ENCODE measurements at places on chromosomes 7 and 10. TPM values are rescaled to one million over a fixed set of nuclear protein-coding genes. Genes with fewer than 3 reads are reported as not detected.

The CYP2E1 gene
- total RNA-seq, result 1.6 TPM

The C10orf53 gene
- not detected for total RNA-seq

The IDI2 gene
- total RNA-seq, result not detected

The TAS2R4 gene
- total RNA-seq, result 0.17 TPM

The ZNF789 gene
- total RNA-seq, result 11.5 TPM

The WEE2 gene
- 0.08 TPM for total RNA-seq

The AS3MT gene
- total RNA-seq, result 0.77 TPM

The HTR7 gene
- total RNA-seq, result 0.08 TPM

The NKX2-3 gene
- not detected for total RNA-seq

The WNT8B gene
- total RNA-seq, result not detected

The CDC14C gene
- not detected for total RNA-seq

The IL6 gene
- not detected for total RNA-seq

DNA sequence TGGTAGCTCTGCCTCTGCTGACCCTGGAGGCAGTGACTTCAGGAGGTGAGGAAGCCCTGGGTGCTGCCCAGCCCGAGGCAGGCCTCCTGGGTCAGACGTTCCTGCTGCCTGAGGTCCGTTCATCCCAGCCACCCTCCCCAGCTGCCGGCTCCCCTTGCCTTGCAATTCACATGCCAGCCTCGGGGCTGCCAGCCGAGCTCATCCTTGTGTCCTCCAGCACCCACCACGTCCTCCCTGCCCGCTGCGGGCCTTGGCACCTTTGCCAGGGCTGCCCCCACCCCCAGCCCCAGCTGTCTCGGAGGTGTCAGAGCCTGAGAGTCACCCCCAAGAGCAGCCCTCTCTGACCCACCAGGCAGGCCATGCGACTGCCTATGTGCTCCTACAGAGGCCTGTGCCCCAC is 162.1 kb upstream of the RNF32 start:
- no peak for DNase-seq

DNA sequence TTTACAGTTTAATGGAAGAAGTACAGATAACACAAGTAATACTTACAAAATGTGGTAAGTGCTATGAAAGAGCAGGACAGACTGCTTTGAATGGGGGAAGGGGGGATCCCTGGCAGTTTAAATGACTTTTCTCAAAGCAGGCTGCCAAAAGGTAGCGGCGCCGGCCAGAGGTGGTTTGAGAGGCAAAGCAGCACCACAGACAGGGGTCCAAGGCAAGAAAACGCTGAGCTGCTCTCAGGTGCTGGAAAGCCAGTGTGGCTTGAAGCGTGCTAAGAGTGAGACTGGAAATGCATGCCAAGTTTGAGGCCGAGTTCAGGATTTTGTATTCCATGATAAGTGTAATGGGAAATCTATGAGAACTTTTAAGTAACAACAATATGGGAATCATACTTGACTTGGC is 437.7 kb downstream of the AUTS2 start:
- no peak for DNase-seq

GRCh38 chr7:109003742-109004141 is 434.1 kb downstream of the DNAJB9 start:
- DNase-seq, result no peak

DNA sequence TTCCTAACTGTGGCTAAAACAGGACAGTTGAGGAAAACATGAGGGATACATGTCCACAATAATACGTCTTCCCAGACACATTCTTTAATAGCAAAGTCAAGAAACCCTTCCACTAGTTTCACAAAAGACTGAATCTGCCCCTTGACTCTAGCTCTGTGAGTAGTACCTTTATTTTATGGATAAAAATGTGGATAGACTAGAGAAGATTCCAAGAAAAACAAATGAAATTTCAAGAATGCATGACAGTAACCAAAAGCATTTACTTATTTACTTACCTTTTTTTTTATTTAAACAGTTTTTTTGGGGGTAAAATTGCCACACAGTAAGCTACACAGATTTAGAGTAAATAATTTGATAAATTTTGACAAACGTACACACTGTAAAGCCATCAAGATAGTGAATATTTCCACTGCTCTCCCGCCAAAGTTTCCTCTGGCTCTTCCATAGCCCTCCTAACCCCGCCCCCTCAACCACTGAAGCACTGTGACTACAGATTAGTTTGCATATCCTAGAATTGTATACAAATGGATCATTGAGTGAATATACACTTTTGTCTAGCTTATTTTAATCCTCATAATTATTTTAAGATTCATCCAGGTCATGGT is 420.4 kb upstream of the ZMIZ1 start:
- no peak for DNase-seq

DNA sequence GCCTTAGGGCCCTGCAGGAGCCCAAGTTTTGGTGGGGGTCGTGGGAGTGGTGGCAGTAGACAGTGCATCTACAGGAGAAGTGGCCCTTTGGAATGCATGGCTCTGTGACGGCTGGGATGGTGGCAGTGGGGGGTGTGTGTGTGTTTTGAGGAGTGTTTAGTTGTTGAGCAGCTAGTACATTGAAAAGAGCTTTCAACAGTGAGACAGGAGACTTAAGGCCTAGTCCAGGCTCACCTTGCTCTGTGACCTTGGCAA is 27.1 kb downstream of the ZNF775 start:
- DNase-seq, result no peak

DNA sequence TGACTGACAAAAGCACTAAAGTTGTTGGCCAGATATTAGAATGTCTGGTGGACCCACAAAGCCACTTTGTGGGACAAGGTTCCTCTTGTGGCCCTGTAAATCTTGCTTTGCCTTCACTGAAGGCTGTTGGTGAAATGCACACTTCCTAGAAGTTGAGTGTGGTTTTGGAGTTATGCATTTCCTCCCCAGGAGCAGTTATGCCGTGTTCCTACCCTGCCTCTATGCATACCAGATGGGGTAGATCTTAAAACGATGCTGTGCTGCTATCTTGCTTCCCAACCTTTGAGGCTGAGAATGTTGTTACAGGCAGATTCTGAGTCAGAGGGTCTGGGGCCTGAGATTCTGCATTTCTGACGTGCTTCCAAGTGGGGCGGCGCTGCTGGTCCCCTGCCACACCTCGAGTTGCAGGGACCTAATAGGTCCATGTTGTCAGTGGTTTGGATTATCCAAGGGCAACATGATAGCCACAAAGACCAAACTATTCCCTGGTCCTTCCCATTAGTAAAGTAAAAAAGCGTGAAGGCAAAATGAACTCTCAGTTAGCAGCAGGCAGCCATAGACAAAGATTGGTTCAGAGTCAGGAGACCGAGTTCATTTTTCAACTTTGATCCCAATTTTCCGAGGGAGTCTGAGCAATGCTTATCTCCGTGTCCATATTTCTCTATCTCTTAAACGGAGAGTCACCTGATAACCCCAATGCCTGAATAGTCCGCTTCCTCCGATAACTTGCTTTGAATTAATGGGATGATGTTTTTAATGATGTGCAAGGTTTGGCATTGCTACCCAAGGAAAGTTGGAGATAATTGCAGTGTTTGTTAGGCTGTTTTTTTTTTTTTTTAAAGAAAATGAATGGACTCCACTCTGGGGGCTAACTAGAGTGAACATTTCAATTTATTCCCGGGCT is 55.8 kb downstream of the CDHR3 start:
- DNase-seq, result no peak

- DNase-seq, result peak; percentile 52
Observed at GRCh38 chr10:17026686-17027485, 102.7 kb downstream of the CUBN start.

DNA sequence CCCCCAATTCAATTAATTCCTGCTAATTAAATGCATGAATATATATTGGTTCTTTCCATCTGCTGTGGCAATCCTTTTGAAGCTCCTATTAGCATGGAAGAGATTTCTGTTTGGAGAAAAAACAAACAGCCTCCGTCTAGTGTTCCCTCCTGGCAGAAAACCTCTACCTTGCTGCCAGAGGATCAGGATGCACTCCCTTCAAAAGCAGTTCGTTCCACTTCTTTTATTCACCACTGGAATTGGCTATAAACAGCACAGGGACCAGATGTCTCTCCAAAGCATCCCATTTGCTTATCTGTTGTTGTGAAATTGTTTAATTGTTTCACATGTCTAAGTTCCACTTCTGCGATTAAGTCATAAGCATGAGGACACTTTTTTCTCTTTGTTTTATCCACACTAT is 77.8 kb upstream of the PTN start:
- DNase-seq, result no peak

DNA sequence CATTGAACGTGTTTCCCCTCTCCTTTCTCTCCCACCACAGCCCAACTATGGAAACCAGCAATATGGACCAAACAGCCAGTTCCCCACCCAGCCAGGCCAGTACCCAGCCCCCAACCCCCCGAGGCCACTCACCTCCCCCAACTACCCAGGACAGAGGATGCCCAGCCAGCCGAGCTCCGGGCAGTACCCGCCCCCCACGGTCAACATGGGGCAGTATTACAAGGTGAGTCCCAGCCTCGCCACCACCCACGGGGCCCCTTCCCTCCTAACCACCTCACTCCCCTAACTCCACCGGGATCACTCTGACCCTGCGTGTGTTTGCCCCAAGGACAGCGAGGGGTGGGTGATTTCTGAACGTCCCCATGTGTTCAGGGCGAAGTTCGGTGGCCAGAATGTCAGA is 50.8 kb upstream of the PPIF start:
- no peak for DNase-seq

DNA sequence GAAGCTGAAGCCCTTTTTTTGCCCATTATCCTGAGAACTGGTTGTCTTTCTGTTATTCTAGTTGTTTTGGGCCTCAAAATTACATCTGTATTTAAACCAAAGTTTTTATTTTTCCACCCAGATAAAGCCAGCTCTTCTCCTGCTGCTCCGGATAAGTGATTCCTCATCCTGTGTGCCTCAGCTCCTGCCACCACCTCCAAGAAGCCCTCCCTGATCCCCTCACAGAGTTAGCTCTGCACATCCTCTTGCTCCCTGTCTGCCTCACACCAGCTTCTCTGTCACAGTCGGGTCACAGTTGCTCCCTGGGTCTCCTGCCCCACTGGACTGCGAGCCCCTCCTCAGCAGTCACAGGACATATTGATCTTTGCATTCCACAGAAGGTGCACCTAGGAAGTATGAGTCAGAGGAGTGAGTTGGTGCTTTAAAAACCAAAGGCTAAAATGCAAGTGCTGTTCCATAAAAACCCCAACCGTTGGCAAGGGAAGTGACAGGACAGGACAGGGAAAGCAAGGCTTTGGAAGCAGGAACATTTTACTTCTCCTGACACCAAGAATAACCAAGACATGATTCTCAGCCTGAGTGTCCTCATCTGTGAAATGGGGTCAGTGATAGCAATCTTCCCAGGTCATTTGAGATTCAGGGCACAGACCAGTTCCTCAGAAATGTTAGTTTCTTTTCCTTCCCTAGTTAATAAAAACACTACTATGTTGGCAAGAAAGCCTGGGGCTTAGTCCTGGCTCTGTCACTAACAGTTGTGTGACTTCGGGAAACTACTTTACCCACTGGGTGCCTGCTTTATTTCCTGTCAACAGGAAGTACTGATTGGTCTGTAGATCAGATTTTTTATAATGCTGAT is 36.5 kb upstream of the EEPD1 start:
- DNase-seq, result peak; percentile 26

DNA sequence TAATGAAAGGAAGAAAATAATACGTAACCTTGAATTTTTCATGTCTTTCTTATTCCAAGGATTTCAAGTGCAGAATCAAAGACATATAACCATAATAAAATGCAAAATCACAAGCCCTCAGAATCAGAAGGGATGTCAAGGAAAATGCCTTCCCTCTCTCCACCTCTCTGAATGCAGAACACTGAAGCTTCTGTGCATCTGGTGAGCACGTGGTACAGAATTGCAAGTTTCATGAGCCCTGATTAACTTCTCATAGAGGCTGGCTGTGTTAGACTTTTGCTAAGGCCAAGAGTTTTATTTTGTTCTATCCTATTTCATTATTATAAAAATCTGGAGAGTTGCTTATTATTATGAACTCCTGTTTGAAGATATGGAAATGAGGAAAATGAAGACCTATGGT is 533.7 kb upstream of the POM121L12 start:
- DNase-seq, result no peak

- DNase-seq, result no peak
Observed at GRCh38 chr7:56092789-56093531, at the start of gene PHKG1. PHKG1 (minus strand) TSS chr7:56092952; CDS start chr7:56088941, 4,011 bp downstream.

DNA sequence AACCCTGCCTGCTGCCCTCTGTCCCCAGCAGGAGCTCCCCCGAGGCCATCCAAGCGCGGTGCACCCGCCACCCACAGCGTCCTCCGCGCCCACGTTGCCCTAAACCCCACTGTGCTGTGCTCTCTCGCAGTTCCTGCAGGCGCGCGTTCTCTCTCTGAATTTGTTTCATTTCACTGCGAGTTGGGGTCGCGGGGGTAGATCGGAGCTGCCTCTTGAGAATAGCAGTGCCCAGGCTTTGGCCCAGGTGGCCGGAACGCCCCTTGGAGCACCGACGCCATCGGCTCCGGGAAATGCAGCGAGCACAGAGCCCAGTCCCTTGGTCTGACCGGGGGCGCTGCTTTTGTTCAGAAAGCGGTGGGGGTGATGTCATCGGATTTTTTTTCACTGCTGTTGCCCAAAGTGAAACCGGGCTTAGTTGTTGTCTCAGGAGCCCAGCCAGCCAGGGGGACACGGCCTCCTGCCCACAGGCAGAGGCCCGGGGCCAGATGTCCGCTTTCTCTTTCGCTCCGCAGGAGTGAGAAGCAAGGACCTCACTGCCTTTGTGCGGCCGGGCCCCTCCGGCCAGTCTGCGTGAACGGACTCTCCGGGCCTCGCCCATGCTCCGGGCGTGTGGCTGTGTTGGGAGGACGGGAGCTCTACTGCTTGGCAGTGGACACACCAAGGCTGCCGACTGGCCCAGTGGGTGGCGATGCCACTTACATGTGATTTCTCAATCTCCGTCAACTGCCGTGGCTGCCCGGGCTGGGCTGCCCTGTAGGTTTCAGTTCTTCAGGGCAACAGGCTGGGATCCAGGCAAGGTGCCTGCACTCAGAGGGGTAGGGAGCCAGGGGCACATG is 43.1 kb downstream of the FOXK1 start:
- peak; percentile 63 for DNase-seq

- DNase-seq, result no peak
Observed at GRCh38 chr10:49598986-49599385, 11.1 kb upstream of the SLC18A3 start.

- DNase-seq, result no peak
Observed at GRCh38 chr7:47653550-47654411, 71.9 kb upstream of the TNS3 start.

DNA sequence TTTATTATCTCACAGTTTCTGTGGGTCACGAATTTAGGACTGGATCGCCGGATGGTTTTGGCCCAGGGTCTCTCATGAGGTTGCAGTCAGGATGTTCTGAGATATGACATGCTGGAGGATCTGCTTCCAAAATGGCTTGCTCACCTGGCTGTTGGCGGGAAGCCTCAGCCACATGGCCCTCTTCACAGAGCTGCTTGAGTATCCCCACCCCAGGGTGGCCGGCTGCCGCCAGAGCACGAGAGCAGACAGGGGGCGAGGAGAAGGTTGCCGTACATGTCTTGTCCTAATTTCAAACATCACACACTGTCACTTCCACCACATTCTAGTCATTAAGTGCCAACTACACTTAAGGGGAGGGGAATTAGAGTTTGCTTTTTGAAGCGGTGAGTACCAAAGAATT is 365.8 kb downstream of the FGFR2 start:
- DNase-seq, result no peak
